Fibroblast of skin of abdomen (primary cell): ENCODE measurements at places on chromosomes 13 and 19.

GRCh38 chr19:29815231-29815630 lies 3.4 kb downstream of the CCNE1 start:
- no peak for DNase-seq

DNA sequence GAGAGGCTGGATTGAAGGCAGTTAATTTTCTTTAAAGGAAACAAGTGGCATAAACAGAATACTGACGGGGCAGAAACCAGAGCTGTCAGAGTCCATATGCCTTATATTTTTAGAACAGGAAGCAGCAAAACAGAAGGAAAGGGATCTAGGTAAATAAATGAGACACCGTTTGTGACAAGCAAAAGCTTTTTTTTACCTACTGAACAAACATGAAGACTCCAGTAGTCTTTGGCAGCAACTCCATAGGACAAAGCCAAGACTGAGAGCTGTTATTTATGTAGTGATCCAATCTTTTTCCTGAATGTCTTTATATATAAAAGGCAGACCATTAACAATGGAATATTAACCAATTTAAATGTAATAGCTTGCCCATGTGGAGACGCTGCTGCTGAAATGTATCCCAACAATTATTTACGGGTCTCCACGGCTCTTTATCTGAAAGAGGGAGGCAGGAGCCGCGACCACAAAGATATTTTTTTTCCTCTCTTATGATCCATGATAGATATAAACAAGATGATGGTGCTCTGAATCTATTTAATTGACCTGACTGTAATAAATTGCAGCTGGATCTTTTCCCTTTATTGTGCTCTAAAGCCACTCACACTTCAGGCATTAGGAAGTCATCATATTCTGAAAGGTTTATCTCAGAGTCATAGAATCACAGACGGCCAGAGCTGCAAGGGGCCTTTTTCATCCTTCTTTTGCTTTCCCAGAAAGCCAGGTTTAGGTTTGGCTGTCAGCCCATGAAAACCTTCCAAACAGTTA lies 687.8 kb downstream of the EFNB2 start:
- peak; percentile 65 for DNase-seq

- DNase-seq, result no peak
These were observed at the start of gene UBE2M for GRCh38 chr19:58558066-58558622. Gene UBE2M (minus strand): TSS chr19:58558611. CDS start chr19:58558381, 230 bp downstream.

- no peak for DNase-seq
These were observed 157.5 kb downstream of the PCDH20 start for GRCh38 chr13:61258185-61258584.

GRCh38 chr13:44395976-44396694 lies 22.5 kb downstream of the SERP2 start:
- DNase-seq, result peak; percentile 72

DNA sequence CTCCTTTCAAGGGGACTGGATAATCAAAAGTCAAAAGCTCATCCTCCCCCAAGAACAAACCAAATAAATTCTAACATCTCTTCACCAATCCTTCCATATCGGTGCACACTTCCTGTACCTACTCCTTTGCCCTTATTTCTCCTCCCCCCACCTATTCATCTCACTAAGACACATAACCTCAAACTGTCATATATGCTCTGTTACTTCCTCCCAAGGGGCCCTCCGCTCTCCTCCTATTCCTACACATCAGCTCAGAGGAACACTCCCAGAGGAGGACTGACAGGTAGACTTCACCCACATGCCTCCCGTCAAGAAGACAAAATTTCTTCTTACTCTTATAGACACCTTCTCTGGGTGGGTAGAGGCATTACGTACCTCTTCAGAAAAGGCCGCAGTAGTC lies 48.1 kb downstream of the ZNF93 start:
- no peak for DNase-seq

- no peak for DNase-seq
These were observed 290.9 kb upstream of the MAB21L1 start for GRCh38 chr13:35767256-35767976.

DNA sequence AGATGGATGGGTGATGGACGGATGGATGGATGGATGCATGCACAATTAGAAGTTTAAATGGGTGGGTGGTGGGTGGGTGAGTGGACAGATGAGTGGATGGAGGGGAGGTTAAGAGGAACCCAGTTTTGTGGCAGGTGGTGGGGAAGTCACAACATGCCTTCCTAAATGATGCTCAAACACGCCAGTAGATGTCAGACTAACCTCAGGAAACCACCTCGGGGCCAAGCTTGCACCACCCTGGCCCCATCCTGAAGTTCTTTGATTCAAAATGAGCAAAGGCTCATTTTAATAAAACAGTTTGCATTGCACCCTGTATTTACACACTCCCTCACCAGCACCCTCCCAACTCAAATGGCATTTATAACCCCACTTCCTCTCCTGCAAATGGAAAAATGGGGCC lies 91.4 kb upstream of the CACNA1A start:
- peak; percentile 66 for DNase-seq
